ENCODE measurements at places on chromosomes 12 and 14.

DNA sequence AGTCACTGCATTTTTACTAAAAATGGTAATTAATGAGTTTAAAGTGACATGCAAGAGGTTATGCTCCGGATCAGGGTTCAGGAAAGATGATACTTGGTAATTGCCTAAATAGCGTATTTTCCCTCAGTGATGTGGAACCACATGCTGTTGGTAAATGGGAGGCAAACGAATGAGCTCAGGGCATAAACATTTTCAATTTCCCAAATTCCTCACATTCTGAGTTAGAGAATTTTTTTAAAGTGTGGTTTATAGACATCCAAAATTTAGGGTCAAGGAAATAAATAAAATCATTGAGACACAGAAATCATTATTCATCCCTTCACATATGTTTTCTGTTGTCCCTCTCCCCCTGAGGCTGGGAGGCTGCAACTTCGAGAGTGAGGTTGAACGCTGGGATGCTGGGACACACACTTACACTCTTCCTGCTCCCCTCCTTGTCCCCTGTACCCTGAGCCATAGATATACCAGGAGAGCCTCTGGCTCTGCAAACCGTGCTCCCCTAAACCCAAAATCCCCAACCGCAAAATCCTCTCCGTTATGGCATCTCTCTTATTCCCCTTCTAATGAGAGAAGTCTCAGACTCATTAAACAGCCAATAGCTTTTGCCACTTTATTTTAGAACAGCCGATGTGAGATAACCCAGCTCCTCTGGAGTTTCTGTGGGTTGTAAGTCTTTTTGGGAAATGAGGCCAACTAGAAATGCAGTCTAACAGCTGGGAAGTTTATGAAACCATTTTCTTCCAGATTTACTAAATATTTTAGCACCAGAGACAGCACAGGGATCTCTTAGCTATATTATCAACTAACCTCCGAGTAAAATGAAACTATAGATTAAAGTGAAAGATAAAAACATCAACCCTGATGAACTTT lies 21.4 kb upstream of the ADGRD1 start:
- H3K27ac ChIP-seq = no peak overlapping the region
- no peaks in the 10 kb centered on the region for H3K4me1 ChIP-seq
- H3K36me3 ChIP-seq = no peaks in the 10 kb centered on the region
- no peak for DNase-seq

DNA sequence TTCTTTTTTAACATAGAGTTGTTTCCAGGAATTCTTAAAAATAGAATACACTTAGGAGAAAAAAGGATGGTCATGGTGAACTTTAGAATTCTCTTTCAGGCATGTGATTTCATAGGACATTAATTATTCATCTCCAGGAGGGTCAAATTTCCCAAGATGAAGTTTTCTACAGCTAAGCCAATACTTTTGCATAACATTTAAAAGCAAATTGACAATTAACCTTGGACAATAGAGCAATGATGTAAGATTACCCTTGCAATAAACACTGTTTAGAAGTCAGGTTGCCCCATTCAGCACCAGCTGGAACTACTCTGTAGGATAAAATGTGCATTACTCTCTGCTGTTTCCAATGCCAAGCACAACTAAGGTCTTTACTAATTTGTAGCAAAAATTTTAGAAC lies 49.5 kb downstream of the SIX1 start:
- H3K4me1 ChIP-seq = no peaks in the 10 kb centered on the region
- no peak overlapping the region for H3K27ac ChIP-seq
- H3K27me3 ChIP-seq = 0 out of 2 replicates have a peak, but pooled peaks cover 3% of the 10 kb centered on the region
- no peak overlapping the region for H3K4me3 ChIP-seq
- H3K36me3 ChIP-seq = no peaks in the 10 kb centered on the region
- no peak for DNase-seq

GRCh38 chr12:5650281-5650680 lies 218.4 kb downstream of the NTF3 start:
- peaks cover 25% of the 10 kb centered on the region for H3K27me3 ChIP-seq
- H3K4me1 ChIP-seq = no peaks in the 10 kb centered on the region
- H3K4me3 ChIP-seq = no peak overlapping the region
- H3K27ac ChIP-seq = no peak overlapping the region

- H3K4me3 ChIP-seq = no peak overlapping the region
- H3K27ac ChIP-seq = no peak overlapping the region
- no peaks in the 10 kb centered on the region for H3K36me3 ChIP-seq
- no peaks in the 10 kb centered on the region for H3K4me1 ChIP-seq
These were observed 187.4 kb downstream of the FOXG1 start for GRCh38 chr14:28953973-28954372.

DNA sequence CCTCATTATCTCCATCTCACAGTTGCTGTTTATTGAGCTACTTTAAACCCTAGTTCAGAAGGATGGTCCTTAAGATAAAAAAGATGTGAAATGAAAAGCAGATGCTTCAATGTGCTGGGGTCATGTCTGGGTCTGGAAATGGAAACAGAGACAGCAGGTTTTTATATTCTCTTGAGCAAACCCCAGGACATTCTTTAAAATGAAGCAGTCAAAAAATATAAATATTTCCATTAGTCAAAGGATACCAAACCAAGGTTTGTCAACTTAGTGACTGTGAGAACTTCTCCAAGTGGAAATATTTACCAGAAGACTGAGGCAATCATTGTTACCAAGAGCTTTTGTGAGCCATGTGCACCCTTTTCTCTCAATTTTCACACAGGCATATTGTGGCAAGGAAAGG lies 102.5 kb upstream of the DIO2 start:
- DNase-seq = no peak
- H3K36me3 ChIP-seq = no peaks in the 10 kb centered on the region
- peaks cover 45% of the 10 kb centered on the region for H3K4me1 ChIP-seq

DNA sequence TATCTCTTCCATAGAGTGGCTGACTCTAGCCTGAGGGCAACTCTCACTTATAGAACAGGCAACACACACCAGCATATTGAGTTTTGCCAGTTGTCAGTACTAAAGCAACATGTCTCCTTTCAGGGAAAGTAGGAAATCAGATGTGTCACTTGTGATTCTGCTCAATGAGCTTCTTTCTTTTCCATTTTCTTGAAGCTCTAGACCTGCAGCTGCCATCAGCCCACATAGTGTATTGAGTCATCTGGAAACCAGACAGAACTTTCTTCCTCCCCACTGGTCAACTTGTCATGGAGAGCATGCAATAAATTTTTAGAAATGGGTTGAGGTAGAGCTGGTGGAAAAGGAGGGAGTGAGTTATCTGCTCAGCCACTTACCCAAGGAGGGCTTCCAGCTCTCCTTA lies 209.0 kb upstream of the PLEKHG7 start:
- no peak overlapping the region for H3K27ac ChIP-seq
- no peaks in the 10 kb centered on the region for H3K36me3 ChIP-seq
- DNase-seq = no peak

- no peak overlapping the region for H3K4me3 ChIP-seq
- peak overlapping the region; percentile 74 for H3K27ac ChIP-seq
- H3K27me3 ChIP-seq = no peaks in the 10 kb centered on the region
- peak; percentile 33 for DNase-seq
These were observed 84.1 kb upstream of the RESF1 start for GRCh38 chr12:31874961-31875608.

DNA sequence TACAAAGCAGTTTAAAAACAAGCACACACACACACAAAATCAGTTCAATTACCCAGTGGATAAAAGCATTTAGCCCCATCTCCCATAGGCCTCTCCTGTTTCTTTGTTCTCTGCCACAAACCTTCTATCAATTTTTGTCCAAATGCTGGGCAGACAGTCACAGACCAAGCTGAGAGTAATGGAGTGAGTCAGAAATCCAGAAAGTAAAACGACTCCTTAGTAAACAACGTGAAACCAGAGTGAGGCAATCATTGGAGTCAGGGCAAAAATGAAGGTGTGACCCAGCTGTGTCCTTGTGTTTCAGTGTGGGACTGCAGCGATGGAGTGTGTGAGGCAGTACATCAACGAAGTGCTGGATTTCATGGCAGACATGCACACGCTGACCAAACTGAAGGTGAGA lies 102.0 kb downstream of the PRIMA1 start:
- no peaks in the 10 kb centered on the region for H3K4me1 ChIP-seq
- no peak for DNase-seq
- no peak overlapping the region for H3K27ac ChIP-seq
- no peaks in the 10 kb centered on the region for H3K27me3 ChIP-seq
- H3K36me3 ChIP-seq = no peaks in the 10 kb centered on the region
- H3K4me3 ChIP-seq = no peak overlapping the region

DNA sequence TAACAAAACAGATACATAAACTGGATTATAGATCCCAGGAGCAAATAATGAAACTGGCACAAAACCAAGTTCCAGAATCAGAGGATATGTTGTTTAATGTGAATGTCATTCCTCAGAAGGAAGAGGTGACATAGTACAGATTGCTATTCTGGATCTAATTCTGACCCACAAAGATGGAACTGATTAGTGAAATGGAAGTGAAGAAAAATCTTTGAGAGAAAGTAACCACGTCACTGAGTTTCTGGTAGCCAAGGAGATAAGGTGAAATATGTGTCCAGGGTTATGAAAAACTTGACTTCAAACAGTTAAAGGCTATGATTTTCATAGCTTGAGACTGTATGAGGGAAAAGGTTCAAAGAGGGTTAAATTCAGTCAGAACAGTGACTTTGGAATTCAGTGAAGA lies 8.3 kb downstream of the OR10AD1 start:
- peaks cover 55% of the 10 kb centered on the region for H3K27me3 ChIP-seq
- no peak overlapping the region for H3K4me3 ChIP-seq
- H3K4me1 ChIP-seq = peaks cover 18% of the 10 kb centered on the region
- no peaks in the 10 kb centered on the region for H3K36me3 ChIP-seq
- no peak overlapping the region for H3K27ac ChIP-seq

GRCh38 chr12:18171571-18171970 lies 81.6 kb upstream of the RERGL start:
- no peaks in the 10 kb centered on the region for H3K36me3 ChIP-seq
- H3K27ac ChIP-seq = no peak overlapping the region
- no peak for DNase-seq

- DNase-seq = no peak
- peaks cover 5% of the 10 kb centered on the region for H3K4me1 ChIP-seq
- H3K4me3 ChIP-seq = no peak overlapping the region
- H3K36me3 ChIP-seq = no peaks in the 10 kb centered on the region
- H3K27ac ChIP-seq = no peak overlapping the region
These were observed 328.0 kb upstream of the ATP2B1 start for GRCh38 chr12:90036637-90037036.

DNA sequence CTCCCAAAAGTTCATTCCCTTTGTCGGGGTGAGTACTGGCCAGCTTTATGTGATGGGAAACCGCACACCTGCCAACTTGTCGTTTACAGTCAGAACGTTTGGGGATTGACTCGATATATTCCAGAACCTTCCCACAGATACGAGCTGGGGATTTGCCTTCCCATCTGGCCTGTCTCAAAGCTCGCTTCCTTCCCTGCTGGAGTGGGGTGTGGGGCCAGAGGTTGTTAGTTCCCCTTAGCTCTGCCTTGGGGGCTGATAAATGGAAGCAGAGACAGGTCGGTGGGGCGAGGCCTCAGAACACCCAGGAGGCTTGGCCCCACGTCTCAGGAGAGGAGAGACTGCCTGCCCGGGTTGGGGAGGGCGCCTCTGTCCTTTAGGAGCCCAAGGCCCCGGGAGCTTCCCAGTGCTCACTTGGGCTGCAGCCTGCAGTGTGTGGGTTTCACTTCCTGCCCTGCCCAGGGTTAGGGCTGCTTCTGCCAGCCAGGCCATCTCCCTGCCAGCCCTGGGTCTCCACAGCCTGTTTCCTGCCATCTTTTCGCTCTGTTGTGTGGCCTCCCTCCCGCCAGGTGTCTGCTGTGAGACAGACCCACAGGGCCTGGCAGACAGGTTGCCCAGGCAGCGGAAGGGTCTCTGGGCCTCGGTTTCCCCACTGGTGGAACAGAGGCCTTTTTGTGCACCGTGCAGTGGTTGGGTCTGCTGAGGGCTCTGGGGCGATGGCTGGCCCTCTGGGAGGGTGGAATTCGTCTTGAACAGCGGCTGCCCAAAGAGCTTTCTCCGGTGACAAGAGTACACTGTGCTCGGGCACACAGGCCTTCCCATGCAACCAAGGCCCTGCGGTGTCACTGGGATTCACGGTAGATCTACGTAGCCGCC lies 8.1 kb upstream of the TEX22 start:
- no peaks in the 10 kb centered on the region for H3K27me3 ChIP-seq
- H3K4me1 ChIP-seq = no peaks in the 10 kb centered on the region
- H3K27ac ChIP-seq = no peak overlapping the region

DNA sequence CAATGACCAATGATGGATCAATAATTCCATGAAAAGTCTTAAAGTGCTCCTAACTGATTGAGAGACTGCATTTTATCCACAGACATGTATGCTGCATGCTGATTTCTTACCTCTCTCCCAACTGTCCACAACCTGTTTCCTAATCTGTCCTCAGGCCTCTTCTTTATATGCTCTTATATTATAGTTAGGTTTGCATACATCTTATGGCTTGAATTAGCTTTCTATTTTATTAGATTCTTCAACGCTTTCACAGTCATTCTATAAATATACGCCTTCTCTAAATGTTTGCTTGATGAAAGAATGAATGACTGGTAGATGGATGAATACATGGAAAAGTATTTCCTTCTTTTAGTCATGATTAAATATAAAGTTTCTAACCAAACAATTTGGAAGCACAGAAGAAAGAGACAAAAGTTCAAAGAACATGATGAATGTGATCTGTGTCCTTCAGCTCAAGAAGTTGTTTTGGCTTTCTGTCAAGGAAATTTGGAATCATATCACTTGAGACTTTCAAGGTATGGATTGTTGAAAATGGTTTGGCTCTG lies 91.8 kb upstream of the NPAS3 start:
- H3K36me3 ChIP-seq = no peaks in the 10 kb centered on the region
- no peak for DNase-seq
- no peak overlapping the region for H3K4me3 ChIP-seq

DNA sequence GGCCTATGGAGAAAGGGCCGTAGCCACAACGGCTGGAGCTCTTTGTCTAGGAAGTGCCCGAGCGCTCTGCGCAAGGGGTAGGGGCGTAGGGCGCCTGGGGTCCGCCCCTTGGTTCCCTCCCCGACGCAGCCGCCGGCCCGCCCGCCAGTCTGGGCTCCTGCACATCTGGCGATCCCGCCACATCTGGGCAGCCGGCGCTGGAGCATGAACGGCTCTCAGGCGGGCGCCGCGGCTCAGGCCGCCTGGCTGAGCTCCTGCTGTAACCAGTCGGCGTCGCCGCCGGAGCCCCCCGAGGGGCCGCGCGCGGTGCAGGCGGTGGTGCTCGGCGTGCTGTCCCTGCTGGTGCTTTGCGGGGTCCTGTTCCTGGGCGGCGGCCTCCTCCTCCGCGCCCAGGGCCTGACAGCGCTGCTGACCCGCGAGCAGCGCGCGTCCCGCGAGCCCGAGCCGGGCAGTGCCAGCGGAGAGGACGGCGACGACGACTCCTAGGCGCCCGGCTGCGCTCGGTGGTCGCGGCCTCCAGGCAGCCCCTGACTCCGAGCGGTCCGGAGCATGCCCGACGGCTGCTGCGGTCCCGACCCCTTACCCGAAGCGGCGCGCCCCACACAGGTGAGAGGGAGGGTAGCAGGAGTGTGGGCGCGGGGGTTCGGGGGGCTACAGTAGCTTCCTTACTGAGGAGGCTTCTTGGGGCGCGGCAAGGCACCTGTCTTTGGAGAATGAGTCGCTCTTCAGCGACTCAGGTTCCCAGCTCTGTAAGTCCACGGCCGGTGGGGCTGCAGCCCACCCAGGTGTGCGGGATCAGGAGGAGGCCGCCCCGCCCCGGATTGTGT lies at the start of gene SMIM41:
SMIM41 (plus strand) TSS at position 129 of the 827 bp plus-strand sequence; CDS start at position 205, 76 bp downstream.
- no peak within 1 kb of the TSS for H3K4me3 ChIP-seq
- DNase-seq = no peak
- peaks cover 40% of the 10 kb centered on the region for H3K36me3 ChIP-seq
- H3K27ac ChIP-seq = no peak within 1 kb of the TSS
- H3K27me3 ChIP-seq = no peaks in the 10 kb centered on the region

GRCh38 chr14:80637756-80638619 lies 303.6 kb downstream of the CEP128 start:
- H3K36me3 ChIP-seq = no peaks in the 10 kb centered on the region
- H3K4me3 ChIP-seq = no peak overlapping the region
- peaks cover 25% of the 10 kb centered on the region for H3K4me1 ChIP-seq
- no peak for DNase-seq
